ENCODE measurements at places on chromosomes 6 and 20.

GRCh38 chr20:38138086-38138778 is 26.8 kb downstream of the TGM2 start:
- no peak for DNase-seq

DNA sequence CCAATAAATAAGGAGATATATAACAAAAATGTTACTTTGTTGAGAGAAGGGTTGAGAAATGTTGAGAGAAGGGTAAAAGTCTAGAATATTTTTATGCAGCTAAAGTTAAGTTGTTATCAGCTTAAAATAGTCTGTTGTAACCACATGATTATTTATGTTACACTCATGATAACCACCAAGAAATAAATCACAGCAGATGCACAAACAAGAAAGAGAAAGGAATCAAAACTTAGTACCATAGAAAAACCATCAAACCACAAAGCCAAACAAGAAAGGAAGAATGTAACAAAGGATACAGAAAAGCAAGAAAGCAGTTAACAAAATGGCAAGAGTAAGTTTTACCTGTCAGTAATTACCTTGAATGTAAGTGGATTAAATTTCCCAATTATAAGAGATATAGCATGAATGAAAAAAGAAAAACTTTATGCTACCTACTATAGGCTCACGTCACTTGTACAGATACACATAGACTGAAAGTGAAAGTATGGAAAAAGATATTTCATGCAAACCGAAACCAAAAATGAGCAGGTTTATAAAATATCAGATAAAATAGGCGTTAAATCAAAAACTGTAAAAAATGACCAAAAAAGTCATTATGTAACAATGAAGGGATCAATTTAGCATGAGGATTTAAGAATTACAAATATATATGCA is 93.6 kb downstream of the STXBP5 start:
- DNase-seq: no peak

- DNase-seq: no peak
These were observed 34.8 kb downstream of the TOP1 start for GRCh38 chr20:41063442-41063841.

GRCh38 chr6:26254724-26255123 is 110.3 kb upstream of the BTN3A2 start:
- no peak for DNase-seq

DNA sequence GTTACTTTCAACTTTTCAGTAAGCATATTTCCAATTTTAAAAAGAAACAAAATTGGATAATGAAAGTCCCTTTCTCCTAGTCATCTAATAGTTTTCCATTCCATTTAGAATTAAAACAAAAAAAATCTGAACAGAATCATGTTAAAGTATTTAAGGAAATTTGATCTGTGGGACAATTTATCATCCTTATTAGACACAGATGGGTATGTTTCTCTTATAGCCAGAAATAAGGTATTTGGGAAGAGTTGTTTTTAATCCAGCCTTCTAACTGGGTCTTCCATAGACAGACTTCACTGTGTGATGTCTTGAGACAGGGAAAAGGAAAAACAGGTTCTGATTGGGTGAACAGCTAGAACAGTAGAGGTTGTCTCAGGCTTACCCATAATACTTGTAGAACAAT is 39.5 kb upstream of the STXBP5 start:
- DNase-seq: no peak

- DNase-seq: peak; percentile 4
These were observed 105.3 kb upstream of the BMP5 start for GRCh38 chr6:55980627-55981211.

DNA sequence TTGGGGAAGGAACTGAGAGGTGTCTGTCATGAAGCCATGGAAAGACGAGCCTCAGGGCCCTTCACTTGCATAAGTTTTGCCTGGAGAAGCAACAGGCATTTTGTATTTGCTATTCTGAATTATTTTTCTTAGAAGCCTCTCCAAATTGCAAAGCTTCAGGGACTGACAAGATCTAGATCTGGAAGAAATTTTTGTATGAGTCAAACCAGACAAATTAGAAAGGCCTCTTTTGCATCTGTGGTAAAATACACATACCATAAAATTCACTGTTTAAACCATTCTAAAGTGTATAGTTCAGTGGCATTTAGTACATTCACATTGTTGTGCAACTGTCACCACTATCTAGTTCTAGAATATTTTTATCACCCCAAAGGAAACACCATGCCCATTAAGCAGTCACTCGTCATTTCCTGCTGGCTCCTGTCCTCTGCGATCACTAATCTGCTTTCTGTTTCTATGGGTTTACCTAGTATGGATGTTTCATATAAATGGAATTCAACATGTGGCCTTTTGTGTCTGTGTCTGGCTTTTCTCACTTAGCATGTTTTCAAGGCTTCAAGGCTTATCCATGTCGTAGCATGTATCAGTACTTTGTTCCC is 269.1 kb downstream of the PHF3 start:
- no peak for DNase-seq

DNA sequence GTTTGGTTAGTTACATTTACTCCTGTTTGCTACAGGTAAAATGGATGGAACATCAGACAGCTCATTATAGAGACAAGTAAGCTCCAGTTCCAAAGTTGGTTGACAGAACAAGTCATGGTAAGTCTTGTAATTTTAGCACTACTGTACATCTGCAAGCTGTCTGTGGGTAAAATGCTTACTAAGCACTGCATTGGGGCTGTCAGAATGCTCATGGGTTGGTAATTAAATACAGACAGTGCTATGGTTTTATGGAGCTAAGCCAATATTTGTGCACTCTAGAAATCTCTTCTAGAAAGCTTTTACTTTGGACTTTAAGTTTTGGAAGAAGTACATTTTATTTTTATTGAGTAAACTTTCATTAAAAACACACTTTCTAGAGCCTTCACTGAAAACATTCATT is 419.2 kb upstream of the MMS22L start:
- no peak for DNase-seq

GRCh38 chr20:46494077-46494476 is 19.3 kb downstream of the ZNF334 start:
- DNase-seq: no peak

- DNase-seq: no peak
These were observed 112.1 kb downstream of the WDR27 start for GRCh38 chr6:169589699-169590257.

DNA sequence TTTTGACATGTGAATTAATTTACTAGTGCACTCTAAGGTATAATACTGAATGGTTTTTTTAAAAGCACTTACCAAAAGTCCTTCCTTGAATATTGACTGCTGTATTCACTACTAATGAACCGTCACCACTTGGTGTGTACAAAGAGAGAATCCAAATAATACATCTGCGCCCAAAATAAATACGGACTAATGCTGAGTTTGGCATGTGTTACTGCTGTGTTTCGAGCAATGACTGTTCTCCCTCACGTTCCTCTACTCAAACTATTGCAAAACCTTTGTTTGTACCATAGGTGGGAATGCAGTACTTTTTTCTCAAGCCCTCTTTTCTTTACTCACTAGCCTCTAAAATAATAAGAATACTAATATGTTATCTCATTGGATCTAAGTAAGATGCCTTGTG is 305.5 kb downstream of the QKI start:
- DNase-seq: no peak

- no peak for DNase-seq
These were observed 156.7 kb upstream of the THEMIS start for GRCh38 chr6:128057541-128057940.

GRCh38 chr6:169638915-169639314 is 62.9 kb downstream of the WDR27 start:
- no peak for DNase-seq

DNA sequence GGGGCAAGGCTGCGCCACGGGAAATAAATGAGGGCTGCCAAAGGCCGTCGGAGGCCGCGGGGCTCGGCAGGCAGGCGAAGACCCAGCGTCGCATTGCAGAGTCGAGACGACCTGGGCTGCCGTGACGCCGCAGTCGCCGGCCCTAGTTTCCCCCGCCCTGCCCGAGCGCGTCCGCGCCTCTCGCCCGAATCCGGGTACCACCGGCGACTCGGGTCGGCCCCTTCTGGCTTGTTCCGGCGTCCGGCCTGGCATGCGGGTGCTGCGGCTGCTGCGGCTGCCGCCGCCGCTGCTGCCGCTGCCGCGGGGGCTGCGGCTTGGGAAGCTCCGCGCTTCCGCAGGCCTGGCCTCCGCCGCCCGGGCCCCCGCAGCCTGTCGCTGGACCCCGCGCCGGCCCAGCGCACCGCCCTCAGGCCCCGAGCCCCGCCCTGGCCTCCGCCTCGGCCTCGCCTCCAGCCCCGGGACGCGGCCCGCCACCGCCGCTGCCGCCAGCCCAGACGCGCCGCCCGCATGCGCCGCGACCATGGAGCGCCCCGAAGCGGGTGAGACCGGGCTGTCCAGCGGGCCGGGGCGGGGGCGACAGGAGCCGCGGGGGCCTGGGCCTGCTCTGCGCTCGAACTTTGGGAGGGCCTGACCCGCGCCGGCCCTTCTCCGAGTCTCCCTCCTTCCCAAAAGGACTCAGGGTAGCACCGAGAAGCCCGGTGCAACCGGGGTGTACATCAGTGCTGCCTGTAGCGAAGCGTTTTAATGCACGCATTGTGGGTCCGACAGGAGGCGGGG is at the start of gene AKAP7:
Gene AKAP7 (plus strand): TSS at position 224 of the 777 bp plus-strand sequence. CDS start 297 bp downstream, at position 521.
- DNase-seq: peak; percentile 74

DNA sequence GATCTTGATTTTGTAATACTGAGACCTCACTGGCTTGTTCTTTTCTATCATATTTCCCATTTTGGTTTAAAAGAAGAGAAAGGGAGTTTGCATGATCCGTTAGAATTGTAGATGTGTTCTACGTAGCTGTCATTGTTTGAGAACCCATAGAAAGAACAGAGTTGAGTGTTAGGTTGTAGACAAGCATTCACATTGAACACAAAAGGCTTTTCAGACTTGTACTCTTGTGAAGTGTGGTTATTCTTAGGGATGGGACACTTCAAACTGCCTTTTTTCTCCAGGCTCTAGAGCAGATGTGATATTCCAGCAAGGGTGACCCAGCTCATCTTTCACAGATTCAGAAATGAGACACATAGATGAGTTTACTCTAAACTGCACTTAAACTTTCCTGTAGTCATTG is 19.9 kb downstream of the FOXO3 start:
- no peak for DNase-seq

DNA sequence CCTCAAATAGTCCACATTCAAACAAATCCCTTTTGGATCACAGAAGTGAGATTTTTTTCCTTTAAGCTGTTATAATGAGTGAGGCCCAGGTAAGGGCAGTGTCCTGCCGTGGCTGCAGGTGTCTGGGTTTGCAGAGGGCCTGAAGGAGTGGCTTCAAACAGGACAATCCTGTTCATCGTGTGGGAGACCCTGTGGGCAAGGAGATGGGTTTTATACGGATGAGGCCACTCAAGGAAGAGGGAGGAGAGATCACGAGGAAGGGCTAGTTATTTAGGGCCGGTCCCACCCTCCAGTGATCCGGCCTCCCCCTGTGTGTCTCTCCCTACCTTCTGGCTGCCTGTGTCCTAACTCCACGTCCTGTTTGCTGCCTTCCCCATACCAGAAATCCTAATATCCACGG is 33.8 kb downstream of the PPP1R14C start:
- no peak for DNase-seq

- DNase-seq: no peak
These were observed 494.9 kb downstream of the KIF16B start for GRCh38 chr20:16078172-16078898.

GRCh38 chr20:63064310-63064709 is 57.5 kb upstream of the BHLHE23 start:
- DNase-seq: no peak

DNA sequence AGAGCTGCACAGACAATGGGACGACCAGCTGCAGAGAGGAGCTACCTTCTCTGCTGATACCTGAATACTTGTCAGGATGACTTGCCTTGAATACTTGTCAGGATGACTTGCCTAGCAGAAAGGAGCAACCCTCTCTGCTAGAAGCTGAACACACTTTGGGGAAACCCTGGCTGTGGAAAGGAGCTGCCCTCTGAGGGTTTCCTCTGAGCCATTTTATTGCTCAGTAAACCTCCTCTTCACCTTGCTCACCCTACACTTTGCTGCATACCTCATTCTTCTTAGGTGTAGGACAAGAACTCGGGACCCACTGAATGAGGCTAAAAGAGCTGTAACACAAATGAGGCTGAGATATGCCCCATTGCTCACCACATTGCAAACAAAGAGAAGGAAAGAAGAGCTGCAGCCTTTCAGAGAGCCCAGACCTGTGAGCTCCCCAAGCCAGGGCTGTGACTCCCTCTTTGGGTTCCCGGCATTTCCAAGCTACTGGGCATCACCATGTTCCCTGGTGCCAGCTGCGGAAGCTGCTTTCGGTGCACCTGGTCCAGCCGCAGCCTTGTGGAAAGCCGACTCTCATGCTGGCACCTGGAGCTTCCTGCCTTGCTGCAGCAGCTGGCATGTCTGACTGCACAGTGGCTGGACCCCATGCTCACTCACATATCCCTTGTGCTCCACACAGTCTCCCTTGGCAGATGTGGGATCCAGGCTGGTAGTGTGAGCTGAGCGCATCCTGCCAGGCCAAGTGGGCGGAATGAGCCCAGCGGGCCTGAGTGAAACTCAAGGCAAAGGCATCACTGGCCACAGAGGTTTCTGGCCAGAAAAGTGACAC is 106.7 kb upstream of the AHI1 start:
- DNase-seq: no peak

GRCh38 chr6:136921936-136922684 is at the start of gene SLC35D3:
SLC35D3 (plus strand) TSS chr6:136922301; CDS start chr6:136922429, 128 bp downstream.
- peak; percentile 16 for DNase-seq

- DNase-seq: peak; percentile 29
These were observed 18.3 kb downstream of the SLC16A10 start for GRCh38 chr6:111105578-111105977.

DNA sequence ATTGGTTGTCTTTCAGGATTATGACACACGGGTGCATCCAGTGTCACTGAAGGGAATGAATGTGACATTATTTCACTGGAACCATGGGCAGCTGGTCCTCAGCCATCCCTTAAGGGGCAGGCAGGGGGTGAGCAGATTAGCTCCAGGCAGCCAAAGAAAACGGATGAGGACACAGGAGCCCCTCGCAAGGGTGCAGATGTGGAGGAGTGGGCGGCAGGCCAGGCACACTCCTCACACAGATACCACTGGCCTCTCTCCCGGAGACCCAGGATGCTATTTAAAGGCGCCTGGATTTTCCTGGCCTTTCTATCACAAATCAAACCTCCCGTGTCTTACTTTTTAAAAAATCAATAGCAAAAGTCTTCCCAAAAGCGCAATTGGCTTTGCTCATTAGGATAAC is 210.4 kb downstream of the TAF4 start:
- DNase-seq: no peak

DNA sequence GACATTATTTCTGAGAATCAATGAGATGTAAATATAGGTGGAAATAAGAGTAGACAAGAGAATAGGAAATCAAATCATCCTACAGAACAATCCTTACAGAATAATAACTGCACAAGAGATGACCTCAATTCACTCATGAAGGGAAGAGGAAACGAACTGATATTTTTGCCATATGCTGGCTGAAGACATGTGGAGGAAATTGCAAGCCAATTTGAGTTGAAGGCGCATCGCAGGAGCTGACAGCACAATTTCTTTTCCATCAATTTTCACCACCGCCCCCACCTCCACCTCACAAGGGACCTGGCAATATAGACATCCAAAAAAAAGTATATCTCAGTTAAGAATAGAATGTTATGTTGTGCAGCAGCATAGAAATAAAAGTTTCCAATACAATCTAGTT is 20.3 kb downstream of the CITED2 start:
- no peak for DNase-seq

GRCh38 chr6:3449750-3450305 is 7.0 kb downstream of the SLC22A23 start:
- DNase-seq: no peak

- no peak for DNase-seq
These were observed 51.3 kb downstream of the CD109 start for GRCh38 chr6:73747289-73747688.
